ENCODE measurements at places on chromosomes 11 and 22.

DNA sequence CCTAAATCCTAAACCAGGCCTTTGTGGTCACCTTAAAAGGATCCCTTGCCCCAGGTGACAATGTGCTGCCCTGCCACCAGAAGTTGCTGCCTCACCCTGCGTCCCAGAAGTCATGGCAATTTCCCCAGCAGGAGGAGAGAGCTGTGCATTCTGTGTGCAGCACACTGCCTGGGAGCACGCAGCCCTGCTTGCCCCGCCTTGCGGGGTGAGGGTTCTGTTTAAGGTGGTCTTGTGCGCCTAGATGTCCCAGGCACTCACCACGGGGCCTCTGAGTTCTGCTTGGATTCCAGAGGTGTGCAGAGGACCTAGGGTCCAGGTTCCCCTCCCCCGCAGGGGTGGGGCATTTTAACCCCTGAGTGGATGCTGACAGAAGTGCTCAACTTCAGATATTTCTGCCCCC, 95.0 kb downstream of the GRAMD1B start:
- DNase-seq: no peak

DNA sequence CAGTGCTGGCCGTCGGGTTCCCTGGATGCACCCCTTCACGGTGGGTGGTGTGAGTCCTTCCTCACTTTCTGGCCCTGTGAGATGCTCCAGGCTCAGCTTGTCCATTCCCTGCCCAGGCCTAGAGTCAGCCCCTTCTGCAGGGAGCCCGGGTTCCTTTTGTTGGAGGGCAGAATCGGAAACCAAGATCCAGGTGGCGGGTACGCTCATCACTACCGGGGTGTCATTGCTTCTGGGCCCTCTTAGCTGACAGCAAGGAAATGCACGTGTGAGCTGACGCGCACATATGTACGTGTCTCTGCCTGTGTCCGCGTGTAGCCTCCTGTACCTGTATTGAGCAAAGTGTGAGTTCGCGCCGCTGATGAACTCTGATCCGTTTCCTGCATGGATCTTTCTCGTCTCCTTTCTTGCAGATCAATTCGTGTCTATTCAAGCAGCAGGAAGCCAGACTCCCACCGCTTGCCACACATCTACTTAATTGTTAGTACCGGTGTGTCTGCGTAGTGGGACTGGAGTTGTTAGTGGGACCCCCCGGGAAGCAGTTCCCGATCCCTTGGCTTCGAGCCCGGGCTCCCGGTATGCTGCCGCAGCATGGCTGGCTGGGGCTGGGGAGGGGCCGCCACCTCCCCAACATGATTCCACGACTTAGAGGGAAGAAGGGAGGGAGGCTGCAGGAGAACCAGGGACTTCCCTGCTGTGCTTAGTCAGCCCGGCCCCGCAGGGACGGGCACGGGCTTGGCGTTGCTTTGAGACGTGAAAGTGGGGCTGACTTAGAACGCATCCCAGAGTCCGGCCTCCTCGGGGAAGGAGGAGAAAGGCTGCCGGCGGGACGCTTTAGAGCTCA, 35.9 kb upstream of the GRAMD4 start:
- DNase-seq: no peak

DNA sequence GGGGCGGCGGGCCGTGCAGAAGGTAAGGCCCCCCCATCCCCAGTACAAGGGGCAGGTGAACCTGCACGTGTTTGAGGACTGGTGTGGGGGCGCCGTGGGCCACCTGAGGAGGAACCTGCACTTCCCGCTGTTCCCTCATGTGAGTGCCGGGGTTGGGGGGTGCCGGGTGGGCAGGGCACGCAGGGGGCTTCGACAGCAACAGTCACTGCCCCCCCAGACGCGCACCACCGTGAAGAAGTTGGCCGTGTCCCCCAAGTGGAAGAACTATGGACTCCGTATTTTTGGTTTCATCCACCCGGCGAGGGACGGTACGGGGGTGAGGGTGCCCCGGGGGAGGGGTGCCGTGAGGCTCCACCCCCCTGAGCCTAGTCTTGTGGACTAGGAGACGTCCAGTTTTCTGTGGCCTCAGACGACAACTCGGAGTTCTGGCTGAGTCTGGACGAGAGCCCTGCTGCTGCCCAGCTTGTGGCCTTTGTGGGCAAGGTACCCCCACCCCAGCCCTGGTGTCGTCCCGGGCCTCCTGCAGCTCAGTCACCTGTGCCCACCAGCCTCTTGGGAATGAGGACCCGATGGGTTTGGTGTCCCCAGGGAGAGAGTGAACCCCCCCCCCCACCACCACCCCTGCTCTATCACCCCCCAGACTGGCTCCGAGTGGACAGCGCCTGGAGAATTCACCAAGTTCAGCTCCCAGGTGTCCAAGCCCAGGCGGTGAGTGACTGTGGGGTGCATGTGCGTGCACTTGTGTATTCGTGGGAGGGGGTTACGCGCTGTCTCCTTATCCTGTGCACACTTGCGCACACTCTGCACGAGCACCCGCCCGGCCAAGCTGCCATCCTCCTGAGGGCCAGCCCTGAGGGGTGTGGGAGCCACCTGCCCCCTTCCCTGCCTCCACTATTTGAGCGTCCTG, 3.8 kb downstream of the B4GALNT4 start:
- DNase-seq: no peak

GRCh38 chr22:41898645-41899044, 16.2 kb downstream of the SHISA8 start:
- DNase-seq: no peak

GRCh38 chr22:22746963-22747933, 102.8 kb downstream of the GGTLC2 start:
- DNase-seq: no peak

GRCh38 chr11:44030996-44031395, 16.8 kb upstream of the ACCSL start:
- DNase-seq: no peak

DNA sequence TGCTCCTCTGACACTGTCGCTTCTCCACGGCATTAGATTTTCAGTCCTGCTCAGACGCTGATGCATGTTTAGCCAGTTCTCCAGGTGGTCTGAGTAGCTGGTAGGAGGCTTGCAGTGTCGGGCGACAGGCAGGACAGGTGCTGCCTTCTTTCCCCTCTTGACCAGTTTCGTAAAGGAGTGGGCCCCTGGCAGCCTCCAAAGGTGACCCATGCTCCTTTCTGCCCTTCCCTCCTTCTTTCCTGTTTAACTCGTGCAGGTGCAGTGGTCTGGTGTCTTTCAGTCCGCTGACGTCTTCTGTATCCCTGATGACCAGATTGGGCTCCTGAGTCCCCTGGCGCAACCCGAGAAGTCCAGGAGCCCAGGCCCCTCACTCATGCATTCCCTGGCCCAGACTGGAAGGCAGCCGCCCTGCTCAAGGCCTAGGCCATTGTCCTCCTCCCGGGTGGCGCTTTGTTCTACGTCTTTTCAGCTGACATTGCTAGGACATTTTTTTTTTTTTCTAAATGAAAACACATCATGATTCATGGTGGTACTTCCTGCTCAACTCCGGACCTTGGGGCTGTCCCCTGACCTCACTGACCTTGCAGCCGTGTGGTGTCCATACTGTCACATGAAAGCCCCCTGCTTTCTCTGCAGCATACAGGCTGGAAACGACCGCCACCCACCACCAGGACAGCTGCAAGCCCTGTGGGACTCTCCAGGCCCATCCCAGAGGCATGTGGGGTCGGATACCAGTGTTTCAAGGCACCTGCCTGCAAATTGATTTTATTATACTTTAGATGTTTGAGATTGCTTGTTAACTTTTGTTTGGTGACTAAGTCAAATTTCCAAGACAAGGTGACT, 25.5 kb upstream of the TXNRD2 start:
- DNase-seq: no peak

GRCh38 chr11:63903884-63904283, 13.1 kb downstream of the RCOR2 start:
- DNase-seq: no peak

DNA sequence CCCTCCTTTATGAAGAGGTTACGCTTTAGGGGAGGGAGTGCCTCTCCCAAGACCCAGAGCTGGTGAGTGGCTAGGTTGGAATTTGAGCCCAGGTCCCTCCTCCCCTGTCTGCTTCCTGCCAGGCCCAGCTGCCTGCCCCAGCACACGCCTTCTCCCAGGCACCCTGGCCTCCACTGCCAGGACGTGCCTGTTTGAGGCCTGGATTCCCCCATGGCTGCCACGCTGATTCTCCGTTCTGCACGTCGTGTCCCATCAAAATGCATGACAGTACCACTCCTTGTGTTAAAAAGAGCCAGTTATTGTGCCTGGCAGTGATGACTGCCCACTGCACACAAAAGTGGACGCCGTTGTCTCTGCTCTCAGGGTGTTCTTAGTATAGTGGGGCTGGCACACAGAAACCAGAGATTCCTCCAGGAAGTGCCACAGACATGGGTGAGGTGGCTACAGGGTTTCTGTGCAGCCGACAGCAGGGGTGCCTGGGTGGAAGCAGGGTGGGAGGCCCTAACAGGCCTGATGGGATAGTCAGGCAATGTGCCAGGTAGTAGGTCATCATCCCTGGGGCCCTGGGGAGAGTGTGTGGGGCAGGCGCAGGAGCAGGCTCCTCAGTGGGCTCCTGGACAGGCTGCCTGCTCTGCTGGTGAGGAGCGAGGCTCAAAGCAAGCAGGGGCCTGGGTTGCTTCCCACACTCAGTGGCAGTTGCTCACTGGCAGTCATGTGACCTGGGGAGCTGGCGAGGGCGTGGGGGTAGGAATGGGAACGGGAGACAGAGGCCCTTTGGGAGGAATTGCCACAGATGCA, 24.2 kb downstream of the MED15 start:
- no peak for DNase-seq

DNA sequence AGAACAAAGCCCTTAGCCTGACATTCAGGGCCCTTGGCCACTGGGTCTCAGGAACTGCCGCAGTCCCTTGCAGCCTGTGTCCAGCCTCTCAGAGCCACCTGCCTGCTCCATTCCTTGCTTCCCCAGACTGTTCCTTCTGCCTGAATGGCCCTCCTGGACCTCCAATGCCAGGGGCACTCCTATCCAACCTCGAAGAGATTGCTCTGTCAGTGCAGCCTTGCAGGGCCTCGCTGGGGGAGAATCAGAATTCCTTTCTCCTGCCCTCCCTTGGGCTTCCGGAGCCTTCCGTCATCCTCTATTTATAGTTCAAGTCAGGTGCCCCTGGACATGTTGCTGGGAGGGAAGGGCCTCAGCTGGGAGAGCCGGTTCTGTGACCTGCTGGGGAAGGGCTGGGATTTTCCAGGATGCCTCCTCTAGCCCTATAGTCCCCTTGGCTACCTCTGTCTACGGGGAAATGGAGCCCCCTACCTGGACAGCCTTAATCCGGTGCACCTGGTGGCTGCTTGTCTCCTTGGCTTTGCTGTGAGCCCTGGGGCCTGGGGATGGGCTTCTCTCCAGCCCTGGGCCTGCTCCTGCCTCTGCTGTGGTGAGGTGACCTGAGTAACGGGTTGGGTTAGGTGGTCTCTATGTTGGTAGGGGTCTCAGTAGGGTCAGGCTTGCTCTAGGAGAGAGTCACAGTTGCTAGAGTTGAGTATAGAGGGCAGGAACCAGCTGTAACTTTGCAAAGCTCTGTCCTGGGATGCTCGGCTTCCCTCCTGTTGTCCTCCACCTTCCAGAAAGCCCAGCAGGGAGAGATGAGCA, 45.9 kb upstream of the SYT7 start:
- no peak for DNase-seq

DNA sequence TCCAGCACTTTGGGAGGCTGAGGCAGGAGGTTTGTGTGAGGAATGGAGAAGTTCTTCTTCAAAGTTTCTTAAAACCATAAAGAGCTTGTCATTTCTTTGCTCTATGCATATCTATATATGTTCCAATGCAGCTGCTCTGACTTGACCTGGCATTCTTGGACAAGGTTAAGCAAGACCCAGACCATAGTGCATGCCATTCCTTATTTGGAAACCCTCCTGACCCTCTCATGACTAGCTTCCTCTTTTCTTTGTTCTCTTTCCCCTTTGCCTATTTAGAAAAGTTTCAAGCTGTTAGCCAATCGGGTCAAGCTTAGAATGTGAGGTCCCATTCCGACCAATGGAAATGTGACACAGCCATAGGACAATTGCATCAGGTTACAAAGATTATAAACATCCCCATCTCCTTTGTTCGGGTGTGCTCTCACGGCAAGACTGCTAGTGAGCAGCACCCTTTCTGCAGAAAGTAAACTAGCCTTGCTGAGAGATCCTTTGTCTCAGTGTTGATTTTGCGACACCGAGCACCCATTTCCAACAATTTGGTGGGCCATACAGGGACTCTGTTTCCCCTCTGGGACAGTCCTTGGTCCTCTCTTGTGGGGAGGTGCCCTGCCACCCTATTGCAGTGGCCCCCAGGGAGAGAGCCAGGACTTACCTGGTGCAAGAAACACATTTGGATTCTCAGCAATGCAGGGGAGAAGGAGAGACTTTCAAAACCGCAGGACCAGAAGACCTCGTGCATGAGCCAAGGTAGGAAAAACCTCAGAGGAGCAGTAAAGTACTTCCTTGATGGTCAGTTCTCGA, 39.9 kb upstream of the ANO1 start:
- peak; percentile 11 for DNase-seq

DNA sequence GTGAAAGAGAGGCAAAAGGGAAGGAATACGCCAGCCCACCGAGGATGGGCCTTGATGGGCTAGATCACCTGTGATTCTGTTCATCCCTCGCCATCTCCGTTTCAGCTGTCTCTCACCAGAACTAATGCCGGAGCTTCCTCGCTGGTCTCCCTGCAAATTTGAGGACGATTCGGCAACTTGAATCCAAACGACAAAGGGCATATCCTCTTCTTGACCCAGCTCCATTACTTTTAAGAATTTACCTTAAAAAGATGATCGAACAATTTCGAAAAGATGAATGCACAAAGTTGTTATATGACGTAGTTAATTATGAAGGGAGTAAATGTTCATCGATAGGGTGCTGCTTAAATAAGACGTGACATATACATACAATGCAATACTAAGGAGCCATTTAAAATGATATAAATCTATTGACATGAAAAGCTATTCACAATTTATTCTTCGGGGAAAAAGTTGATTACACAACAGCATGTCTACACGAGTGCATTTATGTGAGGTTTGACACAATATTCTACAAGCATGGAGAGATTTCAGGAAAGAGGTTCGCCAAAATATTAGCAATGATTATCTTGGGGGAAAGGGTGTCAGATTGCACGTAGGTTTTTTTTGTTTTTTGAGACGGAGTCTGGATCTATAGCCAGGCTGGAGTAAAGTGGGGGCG, 937 bp upstream of the FAM168A start:
- DNase-seq: no peak

- no peak for DNase-seq
These were observed 17.7 kb downstream of the JAML start for GRCh38 chr11:118207079-118207478.

GRCh38 chr11:71483692-71484091, 30.7 kb downstream of the NADSYN1 start:
- DNase-seq: no peak

DNA sequence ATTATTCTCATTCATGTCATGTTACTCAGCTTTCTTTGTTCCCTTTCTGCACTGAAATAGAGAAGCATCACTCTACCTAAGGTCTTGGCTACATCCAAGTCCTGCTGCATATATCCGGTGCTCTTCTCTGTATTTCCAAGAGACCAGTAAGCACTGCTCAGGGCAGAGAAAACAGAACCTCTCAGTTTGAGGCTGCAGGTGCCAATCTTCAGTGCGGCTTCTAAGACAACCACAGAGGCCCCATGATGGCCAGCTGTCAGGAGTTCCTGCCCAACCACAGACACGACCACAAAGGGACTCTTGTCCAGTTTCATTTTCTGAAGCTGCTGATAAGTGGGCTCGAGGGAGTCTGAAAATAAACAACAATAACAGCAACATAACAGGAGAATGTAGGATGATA, 378.4 kb upstream of the PITPNB start:
- DNase-seq: no peak

GRCh38 chr11:6402561-6402981, 12.3 kb downstream of the SMPD1 start:
- peak; percentile 80 for DNase-seq
